ENCODE measurements at places on chromosomes 13 and 19. TPM values are rescaled to one million over a fixed set of nuclear protein-coding genes. Genes with fewer than 3 reads are reported as not detected.

DNA sequence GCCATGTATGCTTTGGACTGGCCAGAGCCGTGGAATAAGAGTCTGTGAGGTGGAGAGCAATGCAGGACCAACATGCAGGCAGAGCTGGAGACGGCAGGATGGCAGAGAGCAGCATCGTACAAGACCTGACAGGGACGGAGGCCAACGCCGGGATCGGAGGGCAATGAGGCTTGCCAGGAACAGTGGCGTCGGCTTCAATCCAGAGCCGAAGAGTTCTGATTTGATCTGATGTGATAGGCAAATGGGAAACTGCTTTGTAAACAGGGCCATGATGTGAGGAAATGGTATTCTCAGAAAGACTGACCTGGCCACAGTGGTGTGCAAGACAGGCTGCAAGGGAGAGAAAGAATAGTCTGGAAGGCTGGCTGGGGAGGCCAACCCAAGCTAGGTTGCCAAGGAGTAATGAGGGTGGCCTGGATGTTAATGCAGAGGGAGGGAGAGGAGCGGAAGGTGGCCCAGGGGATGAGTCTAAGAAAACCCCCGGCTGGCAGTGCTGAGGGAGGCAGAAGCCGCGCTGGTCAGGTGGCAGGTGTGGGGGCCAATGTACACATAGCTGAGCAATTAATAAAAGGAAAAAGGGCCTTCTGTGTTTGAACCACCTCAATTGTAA is 26.7 kb downstream of the RCBTB2 start:
- DNase-seq, result no peak

DNA sequence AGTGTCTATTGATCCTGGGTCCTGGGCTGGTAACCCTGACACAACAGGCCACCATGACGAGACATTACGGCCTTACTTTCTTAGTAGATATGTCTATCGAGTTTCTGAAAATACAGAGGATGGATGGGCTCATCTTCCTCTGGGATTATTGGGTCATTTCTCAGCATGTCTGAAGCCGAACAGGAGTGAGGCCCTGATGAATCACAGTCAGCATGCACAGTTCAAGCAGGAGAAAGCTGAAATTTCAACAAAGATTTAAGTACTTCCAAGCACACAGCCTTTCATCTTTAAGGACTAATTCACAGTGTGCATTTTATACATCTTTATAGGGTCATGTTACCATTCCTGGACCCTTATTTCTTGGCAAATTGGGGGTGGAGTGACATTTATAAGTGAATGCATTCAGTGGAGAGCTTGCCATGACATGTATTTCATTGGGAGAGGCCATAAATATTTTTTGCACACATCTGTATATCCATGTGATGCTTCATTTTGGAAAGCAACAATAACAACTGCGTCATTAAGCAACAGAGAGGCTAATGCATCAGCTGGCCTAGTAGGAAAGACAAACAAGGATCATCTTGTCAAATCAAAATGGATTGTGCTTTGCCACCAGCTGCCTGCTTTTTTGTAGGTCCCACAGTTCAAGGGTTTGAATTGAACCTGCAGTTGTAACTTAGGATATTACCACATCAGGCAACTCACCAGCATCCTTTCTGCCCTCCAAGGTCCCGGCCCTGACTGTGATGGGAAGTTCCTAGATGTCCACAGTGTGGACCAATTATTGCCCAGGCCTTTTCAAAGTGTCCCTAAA is 143.5 kb downstream of the DNAJC15 start:
- no peak for DNase-seq

The TSHZ3 gene
- total RNA-seq, result 9.9 TPM

DNA sequence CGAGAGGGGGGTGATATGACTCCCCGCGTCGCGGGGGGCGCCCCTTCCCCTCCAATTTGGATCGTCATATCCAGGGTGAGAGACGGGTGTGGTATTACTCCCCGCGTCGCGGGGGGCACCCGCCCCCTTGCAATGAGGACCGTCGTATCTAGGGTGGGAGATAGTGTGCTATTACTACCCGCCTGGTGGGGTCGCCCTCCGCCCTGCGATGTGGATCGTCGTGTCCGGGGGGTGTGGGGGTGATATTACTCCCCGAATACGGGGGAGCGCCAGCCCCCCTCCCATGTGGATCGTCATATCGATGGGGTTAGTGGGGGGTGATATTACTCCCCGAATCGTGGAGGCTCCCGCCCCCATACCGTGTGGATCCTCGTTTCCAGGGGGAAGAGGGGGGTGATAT is 29.2 kb upstream of the RGCC start:
- no peak for DNase-seq

DNA sequence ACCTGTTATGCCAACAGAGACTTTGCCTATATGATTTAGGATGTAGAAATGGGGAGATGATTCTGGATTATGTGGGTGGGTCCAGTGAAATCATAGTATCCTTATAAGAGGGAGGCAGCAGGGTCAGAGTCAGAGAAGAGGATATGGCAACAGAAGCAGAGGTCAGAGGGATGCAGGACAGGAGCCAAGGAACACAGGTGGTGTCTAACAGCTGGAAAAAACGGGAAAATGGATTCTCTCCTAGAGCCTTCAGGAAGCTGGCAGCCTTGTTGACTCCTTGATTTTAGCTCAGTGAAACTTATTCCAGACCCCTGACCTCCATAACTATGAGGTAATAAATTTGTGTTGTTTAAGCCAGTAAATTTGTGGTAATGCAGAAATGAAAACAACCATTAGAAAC is 28.8 kb upstream of the OXGR1 start:
- no peak for DNase-seq

The FARP1 gene
- total RNA-seq, result 10.0 TPM

DNA sequence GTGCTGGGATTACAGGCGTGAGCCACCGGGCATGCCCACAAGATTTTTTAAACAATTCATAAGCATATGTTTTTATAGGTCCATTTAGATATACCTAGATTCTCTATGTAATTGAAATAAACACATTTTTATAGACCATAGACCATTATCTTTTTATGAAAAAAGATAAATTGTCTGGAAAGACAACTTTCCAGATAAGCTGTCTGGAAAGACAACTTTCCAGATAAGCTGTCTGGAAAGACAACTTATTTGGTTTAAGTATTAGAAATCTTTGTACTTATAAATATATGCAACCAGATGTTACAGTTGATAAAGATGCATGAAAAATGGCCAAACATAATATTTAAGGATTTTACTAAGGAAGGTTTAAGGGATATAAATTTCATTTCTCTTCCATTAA is 538.5 kb downstream of the GPC6 start:
- DNase-seq, result no peak

The ZNF135 gene
- total RNA-seq, result 0.88 TPM

DNA sequence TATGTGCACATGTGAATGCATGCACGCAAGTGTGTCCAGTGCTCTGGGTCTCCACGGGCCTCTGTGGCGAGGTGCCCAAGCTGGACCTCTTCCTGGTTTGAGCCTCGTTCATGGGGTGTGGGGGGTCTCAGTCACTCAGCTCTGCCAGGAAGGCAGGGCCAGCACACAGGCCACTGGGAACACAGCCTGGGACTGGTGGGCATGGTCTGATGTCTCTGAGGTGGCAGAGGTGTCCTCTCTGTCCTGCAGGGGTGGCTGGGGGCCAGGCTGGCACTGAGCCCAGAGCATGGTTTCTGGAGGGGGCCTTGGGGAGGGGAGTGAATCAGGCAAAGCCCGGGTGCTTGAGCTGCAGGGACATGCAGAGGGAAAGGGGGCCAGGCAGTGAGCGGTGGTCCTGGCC is 9.4 kb downstream of the LRP3 start:
- no peak for DNase-seq

DNA sequence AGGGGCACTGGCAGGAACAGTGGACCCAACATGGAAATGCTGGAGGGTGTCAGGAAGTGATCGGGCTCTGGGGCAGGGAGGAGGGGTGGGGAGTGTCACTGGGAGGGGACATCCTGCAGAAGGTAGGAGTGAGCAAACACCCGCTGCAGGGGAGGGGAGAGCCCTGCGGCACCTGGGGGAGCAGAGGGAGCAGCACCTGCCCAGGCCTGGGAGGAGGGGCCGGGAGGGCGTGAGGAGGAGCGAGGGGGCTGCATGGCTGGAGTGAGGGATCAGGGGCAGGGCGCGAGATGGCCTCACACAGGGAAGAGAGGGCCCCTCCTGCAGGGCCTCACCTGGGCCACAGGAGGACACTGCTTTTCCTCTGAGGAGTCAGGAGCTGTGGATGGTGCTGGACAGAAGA is 4.1 kb downstream of the KLK2 start:
- DNase-seq, result no peak

GRCh38 chr13:50595196-50595595 is 248.3 kb downstream of the DLEU7 start:
- DNase-seq, result no peak

The C19orf85 gene
- total RNA-seq, result not detected

The STK24 gene
- 92.5 TPM for total RNA-seq

DNA sequence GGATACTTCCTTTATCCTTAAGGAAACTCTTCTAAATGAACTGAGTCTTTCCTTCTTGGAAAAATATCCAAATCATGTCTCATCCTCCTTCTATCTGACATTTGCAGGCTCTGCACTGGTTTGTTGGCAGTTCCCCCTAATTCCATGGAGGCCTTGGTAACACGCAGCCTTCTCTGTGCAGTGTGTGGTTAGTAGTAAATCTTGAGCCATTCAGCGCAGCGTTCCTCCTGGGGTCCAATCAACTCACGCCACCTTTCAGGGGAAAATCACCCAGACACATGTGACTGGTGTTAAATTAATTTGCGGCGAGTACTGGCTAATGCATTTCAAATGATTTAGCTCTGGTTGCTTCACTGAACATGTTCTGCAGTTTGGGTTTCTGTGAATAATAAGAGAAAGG is 21.0 kb upstream of the CBY2 start:
- DNase-seq, result no peak

DNA sequence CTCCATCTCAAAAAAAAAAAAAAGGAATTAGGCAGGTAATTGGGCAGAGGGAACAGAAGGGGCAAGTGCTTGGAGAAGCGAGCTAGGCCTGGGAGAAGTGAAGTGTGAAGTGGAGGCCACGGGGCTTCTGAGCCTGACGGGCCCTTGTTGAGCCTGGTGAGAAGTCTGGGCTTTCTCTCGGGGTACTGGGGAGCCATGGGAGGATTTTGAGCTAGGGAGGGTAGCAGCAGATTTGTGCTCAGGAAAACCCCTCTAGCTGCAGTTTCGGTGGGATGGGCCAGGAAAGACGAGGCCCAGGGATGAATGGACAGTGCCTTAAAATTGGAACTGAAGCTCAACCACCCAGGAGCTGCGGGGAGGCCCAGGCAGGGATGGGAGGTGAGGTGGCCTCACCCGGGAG is 8.0 kb downstream of the POLR1G start:
- no peak for DNase-seq

DNA sequence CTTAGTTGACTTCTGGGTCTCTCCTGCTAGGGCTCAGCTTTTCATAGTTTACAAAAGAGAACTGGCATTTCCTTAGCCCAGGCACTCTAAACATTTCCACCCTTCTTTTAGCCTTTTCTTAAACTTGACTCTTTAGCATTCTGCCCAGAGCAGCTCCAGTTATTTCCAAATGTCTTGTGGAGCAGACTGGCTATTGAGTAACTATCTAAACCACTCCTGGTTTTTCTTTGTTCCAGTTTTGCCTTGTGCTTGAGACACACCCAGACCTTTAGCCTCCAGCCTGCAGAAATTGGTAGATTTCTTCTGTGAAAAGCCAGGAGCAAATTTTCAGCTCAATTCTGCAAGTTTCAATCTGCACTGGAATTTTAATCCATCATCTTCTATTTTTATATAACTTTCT is 1813.1 kb downstream of the OLFM4 start:
- DNase-seq, result no peak

The SGCG gene
- not detected for total RNA-seq

The CPT1C gene
- 18.3 TPM for total RNA-seq

The MRPL57 gene
- 20.1 TPM for total RNA-seq

The PSG11 gene
- total RNA-seq, result not detected

The GGN gene
- not detected for total RNA-seq

The ZNF569 gene
- 12.5 TPM for total RNA-seq

GRCh38 chr19:51339687-51340656 is 2.0 kb downstream of the VSIG10L start:
- peak; percentile 96 for DNase-seq

DNA sequence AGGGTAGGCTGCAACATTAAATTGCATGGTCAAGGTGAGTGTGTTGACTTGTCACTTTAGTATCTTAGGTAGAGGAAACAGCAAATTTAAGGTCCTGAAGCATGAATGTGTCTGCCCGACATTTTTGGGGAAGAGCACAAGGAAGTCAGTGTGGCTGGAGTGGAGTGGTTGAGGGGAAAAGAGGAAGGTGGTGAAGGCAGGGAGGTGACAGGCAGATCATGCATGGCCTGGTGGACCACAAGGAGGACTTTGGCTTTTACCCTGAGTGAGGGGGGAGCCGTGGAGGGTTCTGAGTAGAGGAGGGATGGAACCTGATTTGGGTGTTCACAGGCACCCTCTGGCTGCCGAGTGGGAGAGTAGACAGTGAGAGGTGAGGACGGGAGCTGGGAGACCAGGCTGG is 168.0 kb downstream of the IER2 start:
- DNase-seq, result no peak

GRCh38 chr19:1351381-1351851 is 32.3 kb upstream of the NDUFS7 start:
- DNase-seq, result no peak

The DEDD2 gene
- total RNA-seq, result 13.8 TPM

DNA sequence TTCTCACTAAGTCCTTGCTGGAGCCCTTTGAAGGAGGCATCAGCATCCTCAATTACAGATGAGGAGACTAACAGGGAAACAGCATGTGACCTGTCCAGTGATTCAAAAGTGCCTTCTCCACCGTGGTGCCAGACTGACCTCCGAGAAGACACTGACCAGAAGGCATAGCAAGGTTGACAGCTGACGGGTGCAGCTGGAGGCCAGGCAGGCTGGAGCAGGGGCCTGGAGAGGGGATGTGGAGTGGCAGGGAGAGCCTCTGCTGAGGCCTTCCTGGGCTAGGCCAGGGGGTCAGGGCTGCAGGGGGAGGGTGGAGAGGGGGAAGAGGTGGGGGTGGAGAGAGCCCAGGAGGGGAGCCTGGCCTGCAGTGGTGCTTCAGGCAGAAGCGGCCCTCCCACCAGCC is 66.3 kb downstream of the KCTD15 start:
- DNase-seq, result peak; percentile 14

- no peak for DNase-seq
These were observed 68.8 kb downstream of the GNG7 start for GRCh38 chr19:2633693-2634075.

DNA sequence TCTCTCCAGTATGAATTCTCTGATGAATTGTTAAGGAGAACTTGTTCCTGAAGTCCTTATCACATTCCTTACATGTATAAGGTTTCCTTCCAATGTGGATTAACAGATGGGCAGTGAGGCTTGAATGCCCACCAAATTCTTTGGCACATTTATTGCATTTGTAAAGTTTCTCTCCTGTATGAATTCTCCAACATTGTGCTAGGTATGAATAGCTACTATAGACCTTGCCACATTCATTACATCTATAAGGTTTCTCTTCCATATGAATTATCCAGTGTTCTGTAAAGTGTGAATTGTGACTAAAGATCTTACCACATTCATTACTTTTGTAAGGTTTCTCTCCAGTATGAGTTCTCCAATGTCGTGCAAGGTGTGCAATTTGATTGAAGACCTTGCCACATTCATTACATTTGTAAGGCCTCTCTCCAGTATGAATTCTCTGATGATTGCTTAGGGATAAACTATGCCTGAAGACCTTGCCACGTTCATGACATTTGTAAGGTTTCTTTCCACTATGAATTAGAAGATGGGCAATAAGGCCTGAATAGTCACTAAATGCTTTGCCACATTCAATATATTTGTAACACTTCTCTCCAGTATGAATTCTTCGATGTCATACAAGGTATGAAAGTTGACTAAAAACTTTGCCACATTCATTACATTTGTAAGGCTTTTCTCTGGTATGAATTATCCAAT is 20.4 kb downstream of the ZNF578 start:
- no peak for DNase-seq
